ENCODE measurements at places on chromosomes 12 and 14.

DNA sequence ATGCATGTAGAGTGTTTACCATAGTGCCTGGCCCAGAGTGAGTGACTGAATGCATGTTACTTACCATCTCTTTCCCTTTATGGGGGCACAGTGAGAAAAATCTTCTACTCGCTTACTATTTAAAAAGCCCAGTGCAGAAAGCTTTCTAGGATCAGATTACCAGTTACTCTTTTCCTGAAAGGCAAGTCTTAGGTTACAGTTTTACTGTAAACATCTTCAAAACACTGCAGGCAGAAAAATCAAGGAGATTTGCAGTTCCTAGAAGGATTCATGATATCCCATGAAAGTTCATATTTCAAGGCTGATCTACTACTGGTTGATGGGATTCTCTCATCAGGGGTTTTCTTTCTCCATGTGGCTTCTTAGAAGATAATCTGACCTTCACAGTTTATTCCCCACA, 29.3 kb upstream of the DAAM1 start:
- DNase-seq = no peak

DNA sequence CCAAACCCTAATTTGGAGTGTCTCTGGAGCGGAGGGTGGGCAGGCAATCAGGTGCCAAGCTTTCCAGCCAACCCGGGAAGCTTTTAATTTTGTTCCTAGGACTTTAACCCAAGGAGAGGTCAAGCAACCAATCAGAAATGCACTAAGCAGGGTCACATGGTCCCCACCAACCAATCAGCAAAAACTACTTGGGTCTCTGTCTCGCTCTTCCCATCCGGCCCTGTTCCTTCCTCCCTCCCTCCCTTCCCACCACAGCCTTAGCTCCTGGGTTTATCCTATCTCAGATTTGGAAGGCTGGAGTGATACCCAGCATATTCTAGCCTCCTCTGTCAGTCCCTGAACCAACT, 7.3 kb downstream of the HOXC5 start:
- no peak for DNase-seq

GRCh38 chr14:77407158-77407557, 16.2 kb downstream of the NOXRED1 start:
- DNase-seq = peak; percentile 58

- DNase-seq = no peak
Measured at GRCh38 chr14:50931559-50931958, 12.7 kb downstream of the PYGL start.

GRCh38 chr12:44357494-44357893, 518.6 kb downstream of the NELL2 start:
- no peak for DNase-seq

DNA sequence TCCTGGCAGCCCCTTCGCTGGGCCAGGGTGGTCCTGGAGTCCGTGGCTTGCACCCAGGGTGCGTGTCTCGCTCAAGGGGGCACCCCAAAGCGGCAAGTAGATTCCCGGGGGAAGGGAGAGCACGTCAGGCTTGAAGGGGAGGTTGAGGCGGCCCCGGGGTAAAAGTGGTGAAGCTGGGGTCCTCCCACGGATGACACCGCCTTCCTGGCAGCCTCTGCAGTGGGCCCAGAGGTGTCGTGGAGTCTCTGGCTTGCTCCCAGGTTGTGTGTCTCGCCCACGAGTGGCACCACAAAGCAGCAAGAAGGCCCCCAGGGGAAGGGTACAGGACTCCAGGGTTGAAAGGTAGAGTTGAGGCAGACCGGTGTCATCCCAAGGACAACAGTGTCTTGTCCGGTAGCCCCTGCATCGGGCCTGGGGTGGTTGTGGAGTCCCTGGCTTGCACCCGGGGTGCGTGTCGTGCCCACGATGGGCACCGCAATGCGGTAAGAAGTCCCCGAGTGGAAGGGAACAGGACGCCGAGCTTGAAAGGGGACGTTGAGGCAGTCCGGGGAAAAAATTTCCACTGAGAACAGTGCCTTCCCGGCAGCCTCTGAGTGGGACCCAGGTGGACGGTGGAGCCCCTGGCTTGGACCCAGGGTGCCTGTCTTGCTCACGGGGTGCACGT, 158.0 kb upstream of the ALG10B start:
- no peak for DNase-seq

DNA sequence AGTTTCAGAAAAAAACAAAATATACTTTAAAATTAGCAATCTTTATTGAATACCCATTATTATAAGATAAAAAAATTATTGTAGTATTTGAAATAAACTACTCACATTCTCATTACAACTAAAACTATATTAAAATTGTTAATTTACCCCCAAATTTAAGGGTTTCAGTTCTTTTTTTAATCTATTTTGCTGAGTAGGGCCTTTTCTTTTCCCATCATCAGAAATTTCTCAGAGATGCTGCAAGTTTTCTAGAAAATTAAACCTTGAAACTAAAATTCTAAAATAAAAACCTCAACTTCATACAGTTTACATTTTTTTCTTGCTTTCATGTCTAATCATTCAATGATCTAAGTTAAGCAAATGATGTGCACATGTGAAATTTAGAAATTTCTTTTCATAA, 10.1 kb downstream of the ARMH4 start:
- no peak for DNase-seq

DNA sequence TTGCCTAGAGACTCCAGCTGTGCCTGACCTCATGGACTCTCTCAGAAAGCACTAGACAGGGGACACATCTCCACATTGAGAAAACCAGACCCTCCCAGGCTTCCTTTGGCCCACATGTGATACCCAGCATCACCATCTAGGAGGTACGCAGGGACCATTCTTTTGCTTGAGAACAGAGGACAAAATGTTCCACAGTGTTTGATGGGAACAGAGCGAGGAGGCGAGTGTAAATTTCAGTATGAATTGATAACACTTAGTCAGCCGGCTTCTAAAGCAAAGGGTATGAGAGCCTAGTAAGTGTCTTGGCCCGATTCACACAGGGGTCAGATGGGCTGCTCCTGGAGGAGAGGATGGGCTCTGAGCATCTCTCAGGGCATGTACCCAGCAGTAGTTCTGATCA, 1052.4 kb downstream of the BCL11B start:
- DNase-seq = no peak

- DNase-seq = no peak
Measured at GRCh38 chr12:19144985-19145384, 15.5 kb downstream of the PLEKHA5 start.

GRCh38 chr14:58488550-58488949, 61.0 kb downstream of the KIAA0586 start:
- peak; percentile 66 for DNase-seq

DNA sequence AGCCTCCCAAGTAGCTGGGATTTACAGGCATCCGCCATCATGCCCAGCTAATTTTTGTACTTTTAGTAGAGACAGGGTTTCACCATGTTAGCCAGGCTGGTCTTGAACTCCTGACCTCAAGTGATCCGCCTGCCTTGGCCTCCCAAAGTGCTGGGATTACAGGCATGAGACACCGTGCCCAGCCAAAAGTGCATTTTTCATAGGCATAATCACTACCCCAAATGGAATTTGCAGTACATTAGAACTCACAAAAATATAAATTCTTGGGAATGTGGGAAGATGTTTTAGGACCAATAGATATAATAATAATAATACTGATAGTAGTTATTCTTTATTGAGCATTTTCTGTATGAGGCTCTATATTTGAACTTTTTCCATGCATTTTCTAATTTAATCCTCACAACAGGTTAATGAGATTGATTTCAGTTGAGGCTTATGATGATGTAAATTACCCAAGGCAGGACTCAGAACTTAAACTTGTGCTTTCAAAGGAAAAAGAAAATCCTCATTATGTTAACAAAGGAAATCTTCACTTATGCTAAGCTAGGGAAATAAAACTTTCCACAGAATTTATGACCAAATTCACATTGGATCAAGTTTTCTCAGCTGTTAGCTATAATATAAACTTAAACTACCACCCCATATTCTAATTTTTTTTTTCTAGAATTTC, 121.6 kb downstream of the SRGAP1 start:
- DNase-seq = no peak

GRCh38 chr12:97168804-97169203, 261.7 kb downstream of the NEDD1 start:
- no peak for DNase-seq

DNA sequence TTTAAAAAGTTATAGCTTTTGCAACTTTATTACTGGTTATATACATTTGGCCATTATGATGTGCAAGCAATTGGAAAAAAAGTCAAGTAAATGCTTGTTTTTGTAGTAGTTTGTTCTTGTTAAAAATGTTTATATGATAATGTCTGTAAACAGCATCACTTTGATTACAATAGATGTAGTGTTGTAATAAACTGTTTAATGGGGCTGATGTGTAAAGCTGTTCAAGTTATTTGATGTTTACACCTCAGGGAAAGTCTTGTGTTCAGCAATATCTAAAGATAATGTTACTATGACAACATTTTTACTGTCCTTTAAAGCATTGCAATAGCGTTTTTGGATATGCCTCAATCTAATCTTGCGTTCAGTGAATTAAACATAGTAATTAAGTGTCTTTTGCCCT, 30.4 kb downstream of the CPSF6 start:
- no peak for DNase-seq

DNA sequence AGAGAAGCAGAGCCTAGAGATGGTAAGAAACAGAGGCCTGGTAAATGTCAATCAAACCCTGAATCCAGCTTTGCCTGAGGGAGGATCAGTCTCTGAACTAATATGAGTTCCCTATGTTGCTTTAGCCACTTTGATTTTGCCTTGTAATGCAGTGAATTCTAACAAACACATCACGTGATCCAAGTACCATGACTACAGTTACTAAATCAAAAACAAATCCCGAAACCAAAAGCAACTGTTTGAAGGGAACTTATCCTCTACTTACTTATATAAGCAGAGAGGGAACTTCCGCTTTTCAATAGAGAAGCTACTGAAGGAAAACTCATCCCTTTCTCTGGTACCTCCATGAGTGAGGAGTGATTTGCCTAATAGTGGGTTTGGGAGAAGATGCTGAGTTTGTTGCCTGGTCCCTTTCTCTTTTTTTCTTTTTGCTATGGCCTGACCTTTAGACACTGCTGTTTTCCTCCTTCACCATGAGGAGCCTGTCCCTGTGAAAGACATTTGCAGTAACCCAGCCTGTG, 7.7 kb upstream of the PPTC7 start:
- DNase-seq = peak; percentile 99

DNA sequence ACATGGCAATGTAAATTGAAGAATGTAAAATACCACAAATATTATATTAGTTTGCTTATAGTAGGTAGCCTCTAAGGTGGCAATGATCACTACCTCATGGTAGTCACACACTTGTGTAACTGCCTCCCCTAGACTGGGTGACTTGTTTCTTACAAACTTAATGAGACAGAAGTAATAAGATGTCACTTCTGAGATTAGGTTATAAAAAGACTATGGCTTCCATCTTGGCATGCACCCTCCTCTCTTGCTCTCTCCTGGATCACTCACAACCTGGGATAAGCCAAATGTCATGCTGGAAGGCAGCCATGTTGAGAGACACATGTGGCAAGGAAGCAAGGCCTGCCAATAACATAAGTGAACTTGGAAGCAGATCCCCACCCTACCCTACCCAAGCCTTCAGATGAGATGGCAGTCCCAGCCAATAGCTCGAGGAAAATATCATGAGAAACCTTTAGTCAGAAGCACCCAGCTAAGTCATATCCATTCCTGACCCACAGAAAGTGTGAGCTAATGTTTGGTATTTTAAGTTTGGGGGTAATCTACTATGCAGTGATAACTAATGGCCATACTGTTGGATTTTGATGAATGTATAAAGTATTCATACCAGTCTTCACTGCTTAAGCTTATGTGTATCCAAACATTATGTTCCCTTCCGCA, 43.3 kb downstream of the PPP1R12A start:
- no peak for DNase-seq

DNA sequence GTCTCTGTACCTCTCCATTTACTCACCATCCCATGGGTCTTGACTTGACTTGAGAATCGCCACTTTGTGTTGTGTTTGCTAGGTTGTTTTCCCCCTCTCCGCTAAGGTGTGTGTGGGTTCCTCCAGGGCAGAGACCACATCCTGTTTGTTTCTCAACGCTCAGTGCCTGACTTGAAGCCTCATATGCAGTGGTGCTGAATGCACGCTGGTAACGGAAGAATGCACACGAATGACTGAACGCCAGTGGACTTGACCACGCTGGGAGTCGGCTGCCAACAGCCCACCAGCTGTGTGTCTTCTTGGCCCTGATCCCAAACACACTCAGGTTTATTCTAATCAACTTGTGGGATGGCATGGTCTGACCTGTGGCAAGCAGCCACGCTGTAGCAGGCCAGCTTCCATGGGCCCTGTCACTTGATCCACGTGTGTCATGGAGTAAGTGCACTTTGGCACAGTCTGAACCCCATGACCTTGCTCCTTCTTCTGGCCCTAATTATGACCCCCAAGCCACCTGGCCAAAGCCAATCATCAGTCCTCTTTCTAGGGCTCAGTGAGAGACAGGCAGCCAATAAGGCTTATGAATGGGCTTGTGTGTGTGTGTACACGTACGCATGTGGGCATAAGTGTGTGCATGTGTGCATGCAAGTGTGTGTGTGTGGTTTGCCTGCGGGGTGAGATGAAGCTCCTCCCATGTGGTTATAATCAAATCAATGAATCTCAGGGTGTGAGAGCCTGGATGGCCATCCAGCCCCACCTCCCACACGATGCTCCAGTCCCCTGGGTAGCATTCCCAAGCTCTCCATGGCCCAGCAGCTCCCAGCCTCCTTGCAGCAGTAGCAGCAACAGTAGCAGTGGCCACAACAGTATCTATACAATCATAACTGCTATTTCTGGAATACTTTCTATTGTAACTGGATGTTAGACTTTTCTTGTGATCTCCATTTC, 6.4 kb upstream of the TC2N start:
- no peak for DNase-seq

DNA sequence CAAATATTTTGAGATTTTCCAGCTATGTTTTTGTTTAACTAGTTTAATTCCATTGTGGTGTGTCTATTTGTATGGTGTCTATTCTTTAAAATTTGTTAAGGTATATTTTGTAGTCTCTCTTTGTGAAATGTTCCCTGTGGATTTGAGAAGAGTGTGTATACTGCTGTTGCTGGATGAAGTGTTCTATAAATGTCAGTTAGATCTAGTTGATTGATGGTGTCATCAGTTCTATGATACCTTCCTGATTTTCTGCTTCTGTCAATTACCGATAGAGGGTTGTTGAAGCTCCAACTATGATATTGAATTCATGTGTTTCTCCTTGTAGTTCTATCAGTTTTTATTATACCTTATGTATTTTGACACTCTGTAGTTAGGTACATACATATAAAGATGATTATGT, 53.1 kb downstream of the FUT8 start:
- DNase-seq = no peak

DNA sequence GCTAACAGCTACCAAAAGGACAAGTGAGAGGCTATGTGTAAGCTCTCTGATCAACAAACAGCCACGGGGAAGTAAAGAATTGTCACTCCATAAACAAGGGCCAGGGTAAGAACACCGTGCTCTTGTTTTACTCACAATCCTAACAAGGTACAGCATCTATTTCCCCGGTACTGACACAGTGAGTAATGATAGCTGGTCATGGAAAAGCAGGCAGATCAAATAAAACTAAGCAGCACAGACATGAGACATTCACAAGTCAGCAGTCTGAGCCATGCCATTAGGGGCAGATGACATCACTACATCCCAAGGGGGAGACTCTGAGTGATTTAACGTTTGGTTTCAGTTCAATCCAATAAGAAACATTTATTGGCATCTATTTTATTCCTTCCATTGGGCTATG, 54.4 kb downstream of the ARL6IP4 start:
- DNase-seq = peak; percentile 23

Measured in inflammatory macrophage treated with lipopolysaccharide for 4 hours (primary cell).